ENCODE measurements at places on chromosomes 2 and 18.

DNA sequence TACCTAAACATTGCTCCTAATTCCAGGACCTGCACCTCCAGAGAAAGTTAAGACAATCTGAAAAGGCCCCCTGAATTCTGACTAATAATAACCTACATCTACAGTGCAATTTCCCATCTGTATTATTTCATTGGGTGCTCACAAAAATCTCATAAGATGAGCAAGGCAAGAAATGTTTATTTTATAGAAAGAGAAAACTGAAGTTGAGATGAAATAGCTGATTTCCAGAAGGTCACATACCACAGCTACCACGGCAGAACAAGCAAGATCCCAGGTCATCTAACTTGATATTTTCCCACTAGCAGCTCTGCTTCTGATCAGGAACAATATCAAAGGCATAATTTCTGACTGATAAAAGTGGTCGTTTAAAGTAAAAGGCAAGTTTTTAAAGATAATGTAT, 105.8 kb upstream of the COL5A2 start:
- H3K36me3 ChIP-seq, result no peaks in the 10 kb centered on the region
- DNase-seq, result no peak
- no peaks in the 10 kb centered on the region for H3K27me3 ChIP-seq

- no peaks in the 10 kb centered on the region for H3K36me3 ChIP-seq
- no peaks in the 10 kb centered on the region for H3K4me1 ChIP-seq
- no peak overlapping the region for H3K27ac ChIP-seq
Measured at GRCh38 chr18:67876871-67877270, 360.4 kb upstream of the DSEL start.

DNA sequence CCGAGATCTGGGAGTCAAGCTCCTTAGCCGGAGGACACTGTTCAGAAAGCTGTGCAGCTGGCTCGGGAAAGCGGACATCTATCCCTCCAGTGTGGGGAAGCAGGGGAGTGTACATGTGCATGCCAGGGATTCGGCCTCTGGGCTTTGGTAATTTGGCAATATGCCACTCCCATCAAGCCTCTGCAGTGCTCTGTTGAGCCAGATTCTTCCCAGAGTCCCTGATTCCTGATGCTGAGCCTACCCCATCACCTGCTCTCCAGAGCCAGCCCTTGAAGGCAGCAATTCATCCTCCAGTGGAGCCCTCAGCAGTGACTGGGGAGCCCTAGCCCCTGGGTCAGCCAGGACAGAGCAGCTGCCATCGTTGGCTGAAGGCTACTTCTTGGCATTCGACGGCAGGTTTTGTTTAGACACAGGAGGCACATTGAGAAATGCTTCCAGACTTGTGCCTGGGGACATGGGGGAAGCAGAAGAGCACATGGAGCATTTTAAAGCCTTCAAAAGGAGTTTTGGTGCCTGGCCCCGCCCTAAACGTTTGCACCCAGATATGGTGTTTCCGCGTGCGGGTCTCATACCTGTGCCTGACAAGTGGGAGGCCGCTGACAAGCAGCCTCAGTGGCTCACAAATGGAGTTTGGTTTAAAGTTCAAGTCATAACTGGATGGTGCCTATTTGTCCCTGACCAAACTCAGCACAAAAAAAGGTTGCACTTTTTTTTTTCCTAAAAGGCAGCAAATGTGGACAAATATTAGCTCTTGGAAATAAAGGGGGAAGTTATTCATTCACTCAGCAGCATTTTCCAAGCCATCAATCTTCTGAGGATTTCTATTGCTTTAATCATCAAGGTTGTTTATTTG, 272.8 kb downstream of the CYRIA start:
- no peak for DNase-seq
- no peaks in the 10 kb centered on the region for H3K27me3 ChIP-seq
- H3K36me3 ChIP-seq, result no peaks in the 10 kb centered on the region
- no peak overlapping the region for H3K27ac ChIP-seq
- no peaks in the 10 kb centered on the region for H3K4me1 ChIP-seq

DNA sequence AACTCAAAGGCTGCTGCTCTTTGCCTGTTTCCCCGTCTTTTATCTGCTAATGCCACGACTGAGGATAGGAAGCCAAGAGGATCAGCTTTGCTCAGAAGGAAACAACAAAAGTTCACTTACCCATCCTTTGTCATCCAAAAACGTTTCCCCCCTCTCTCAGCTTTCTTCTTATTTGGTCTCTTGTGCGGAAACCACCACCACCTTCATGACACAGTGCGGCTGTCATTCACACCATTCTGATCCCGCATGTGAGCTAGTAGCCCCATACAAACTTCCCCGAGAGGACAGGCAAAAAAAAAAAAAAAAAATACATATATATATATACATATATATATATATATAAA, 656 bp downstream of the LRRTM4 start:
- no peaks in the 10 kb centered on the region for H3K4me1 ChIP-seq
- no peak overlapping the region for H3K27ac ChIP-seq
- no peak overlapping the region for H3K4me3 ChIP-seq

GRCh38 chr2:188285049-188285448, 6.6 kb upstream of the GULP1 start:
- no peaks in the 10 kb centered on the region for H3K36me3 ChIP-seq
- no peaks in the 10 kb centered on the region for H3K4me1 ChIP-seq
- H3K27me3 ChIP-seq, result no peaks in the 10 kb centered on the region
- H3K27ac ChIP-seq, result no peak overlapping the region

DNA sequence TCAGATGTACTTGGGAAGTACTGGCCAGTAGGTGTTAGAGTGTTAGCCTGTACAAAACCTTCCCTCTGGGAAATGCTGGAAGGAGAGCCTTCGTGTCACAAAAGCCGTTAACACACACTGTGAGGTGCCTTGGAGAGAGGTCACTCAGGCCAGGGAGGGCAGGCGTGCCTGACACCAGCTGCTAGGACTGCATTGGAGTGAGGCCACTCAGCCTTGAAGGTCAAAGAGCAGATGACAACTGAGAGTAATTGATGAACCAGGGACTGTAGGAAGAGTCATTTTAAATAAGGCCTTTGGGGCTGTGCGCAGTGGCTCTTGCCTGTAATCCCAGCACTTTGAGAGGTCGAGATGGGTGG, 45.4 kb downstream of the ASAP2 start:
- no peaks in the 10 kb centered on the region for H3K27me3 ChIP-seq
- DNase-seq, result no peak
- peaks cover 2% of the 10 kb centered on the region for H3K4me1 ChIP-seq
- H3K36me3 ChIP-seq, result no peaks in the 10 kb centered on the region
